Lung (tissue), 17 donors: ENCODE measurements at places on chromosomes 1 and 21. TPM values are rescaled to one million over a fixed set of nuclear protein-coding genes. Genes with fewer than 3 reads are reported as not detected.

DNA sequence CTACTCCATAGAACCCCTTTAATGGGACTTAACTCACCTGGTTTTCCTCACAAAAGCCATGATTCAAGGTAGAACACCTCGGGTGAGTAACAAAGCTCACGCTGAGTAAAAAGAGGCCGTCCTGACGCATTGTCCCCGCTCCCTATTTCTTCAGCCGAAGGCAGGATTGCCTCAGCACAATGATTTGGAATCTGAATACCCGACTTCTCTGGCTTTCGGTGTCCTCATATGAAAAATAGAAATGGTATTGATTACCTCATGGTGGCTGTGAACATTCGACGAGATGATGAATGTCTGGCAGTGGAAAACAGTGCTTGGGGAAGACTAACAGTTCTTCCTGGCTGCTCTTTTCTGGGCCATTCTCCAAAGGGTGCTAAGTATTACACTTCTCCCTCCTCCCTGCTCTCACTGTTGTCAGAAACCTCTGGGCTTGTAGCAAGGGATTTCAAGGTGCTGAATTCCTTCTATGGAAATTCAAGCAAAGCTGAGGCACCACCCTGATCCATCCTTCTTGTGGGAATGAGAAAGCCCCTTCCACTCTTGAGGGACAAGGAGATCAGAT is 148.3 kb downstream of the C1orf94 start:
- no peaks in the 10 kb centered on the region for H3K4me1 ChIP-seq
- no peaks in the 10 kb centered on the region for H3K36me3 ChIP-seq
- H3K27ac ChIP-seq, result no peak overlapping the region
- no peak overlapping the region for H3K4me3 ChIP-seq
- DNase-seq, result no peak

GRCh38 chr1:107474877-107475612 is 334.2 kb downstream of the NTNG1 start:
- H3K27me3 ChIP-seq, result no peaks in the 10 kb centered on the region
- no peaks in the 10 kb centered on the region for H3K36me3 ChIP-seq
- H3K27ac ChIP-seq, result no peak overlapping the region
- H3K4me3 ChIP-seq, result no peak overlapping the region
- H3K4me1 ChIP-seq, result no peaks in the 10 kb centered on the region
- DNase-seq, result no peak

Gene ADORA3
- 5.6 TPM for total RNA-seq

GRCh38 chr1:14310476-14310875 is 288.0 kb upstream of the KAZN start:
- H3K36me3 ChIP-seq, result no peaks in the 10 kb centered on the region
- peaks cover 10% of the 10 kb centered on the region for H3K4me1 ChIP-seq
- DNase-seq, result no peak
- H3K27me3 ChIP-seq, result no peaks in the 10 kb centered on the region
- no peak overlapping the region for H3K4me3 ChIP-seq

Gene KRTAP6-1
- total RNA-seq, result not detected

DNA sequence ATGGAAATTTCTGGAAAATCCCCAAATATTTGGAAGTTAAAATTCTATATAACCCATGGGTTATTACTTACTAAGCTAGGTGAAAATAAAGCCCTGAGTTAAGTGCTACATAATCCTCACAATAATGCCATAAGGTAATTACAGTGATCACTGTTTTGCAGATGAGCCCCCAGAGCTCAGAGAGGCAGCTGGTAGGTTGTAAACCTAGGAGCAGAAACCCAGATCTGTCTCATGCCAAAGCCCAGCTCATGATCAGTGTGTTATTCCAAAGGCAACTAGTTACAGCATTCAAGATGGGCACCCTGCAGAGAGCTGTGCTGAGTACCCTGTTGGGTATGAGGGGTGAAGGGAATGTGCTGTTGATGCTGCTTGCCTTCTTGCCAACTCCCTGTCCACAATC is 10.8 kb upstream of the MYOG start:
- no peak overlapping the region for H3K4me3 ChIP-seq
- H3K27me3 ChIP-seq, result no peaks in the 10 kb centered on the region
- H3K36me3 ChIP-seq, result no peaks in the 10 kb centered on the region
- H3K27ac ChIP-seq, result no peak overlapping the region
- H3K4me1 ChIP-seq, result no peaks in the 10 kb centered on the region

Gene OPTC
- total RNA-seq, result not detected

DNA sequence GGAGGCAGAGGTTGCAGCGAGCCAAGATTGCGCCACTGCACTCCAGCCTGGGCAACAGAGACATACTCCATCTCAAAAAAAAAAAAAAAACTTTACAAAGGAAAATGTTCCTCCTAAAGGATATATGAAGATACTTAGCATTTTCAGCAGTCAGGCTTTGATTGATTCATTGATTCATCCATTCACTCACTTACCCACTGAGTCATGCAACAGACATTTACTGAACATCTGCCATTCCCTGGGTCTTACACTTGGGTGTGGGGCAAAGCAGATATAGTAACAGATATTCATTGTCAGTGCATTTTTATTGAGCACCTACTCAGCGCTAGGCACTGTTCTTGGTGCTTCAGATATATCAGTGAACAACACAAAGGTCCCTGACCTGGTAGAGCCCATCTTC is 5.6 kb upstream of the LACTBL1 start:
- no peak for DNase-seq
- H3K4me3 ChIP-seq, result no peak overlapping the region
- H3K36me3 ChIP-seq, result no peaks in the 10 kb centered on the region
- no peak overlapping the region for H3K27ac ChIP-seq
